ENCODE measurements at places on chromosomes 11 and 22.

GRCh38 chr11:109424901-109425300 lies 2.9 kb downstream of the C11orf87 start:
- no peak for DNase-seq

GRCh38 chr11:64036087-64037026 lies 626 bp downstream of the FLRT1 start:
- no peak for DNase-seq

- DNase-seq, result no peak
Measured at GRCh38 chr11:118217575-118217974, 7.2 kb downstream of the JAML start.

DNA sequence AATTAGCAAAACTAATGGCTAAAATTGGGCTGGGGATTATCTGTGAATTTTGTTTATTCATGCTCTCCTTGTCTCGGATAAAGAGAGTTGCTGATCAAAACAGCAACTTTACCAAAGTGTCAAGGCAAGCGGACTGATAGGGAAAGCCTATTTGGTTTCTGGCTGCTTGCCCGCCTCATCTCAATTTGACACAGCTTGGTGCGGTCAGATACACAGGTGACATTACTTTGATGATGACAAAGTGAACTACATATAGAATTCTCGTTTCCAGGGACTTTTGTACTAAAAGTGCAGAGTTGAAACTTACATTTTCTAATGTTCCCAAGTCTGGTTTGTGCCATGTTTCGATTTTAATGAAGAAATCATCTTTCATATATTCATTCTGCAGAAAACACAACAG lies 22.8 kb downstream of the PITPNB start:
- DNase-seq, result no peak

GRCh38 chr22:17999851-18000250 lies 24.5 kb downstream of the MICAL3 start:
- DNase-seq, result no peak

GRCh38 chr11:117415358-117415896 lies 87.8 kb downstream of the CEP164 start:
- no peak for DNase-seq

DNA sequence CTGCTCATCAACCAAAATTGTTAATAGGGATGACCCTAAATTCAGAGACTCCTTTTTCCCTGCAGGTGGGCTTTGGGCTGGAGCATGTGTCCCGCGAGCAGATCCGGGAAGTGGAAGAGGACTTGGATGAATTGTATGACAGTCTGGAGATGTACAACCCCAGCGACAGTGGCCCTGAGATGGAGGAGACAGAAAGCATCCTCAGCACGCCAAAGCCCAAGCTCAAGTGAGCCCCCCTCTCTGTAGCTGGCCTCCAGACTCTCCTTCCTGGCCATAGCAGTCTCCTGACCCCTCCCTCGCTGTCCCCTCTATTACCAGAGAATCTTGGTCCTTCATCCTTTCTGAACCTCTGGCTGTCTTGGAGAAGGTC lies 47.9 kb upstream of the RAB1B start:
- DNase-seq, result no peak

GRCh38 chr22:24901448-24901847 lies 45.0 kb downstream of the LHFPL7 start:
- DNase-seq, result no peak

DNA sequence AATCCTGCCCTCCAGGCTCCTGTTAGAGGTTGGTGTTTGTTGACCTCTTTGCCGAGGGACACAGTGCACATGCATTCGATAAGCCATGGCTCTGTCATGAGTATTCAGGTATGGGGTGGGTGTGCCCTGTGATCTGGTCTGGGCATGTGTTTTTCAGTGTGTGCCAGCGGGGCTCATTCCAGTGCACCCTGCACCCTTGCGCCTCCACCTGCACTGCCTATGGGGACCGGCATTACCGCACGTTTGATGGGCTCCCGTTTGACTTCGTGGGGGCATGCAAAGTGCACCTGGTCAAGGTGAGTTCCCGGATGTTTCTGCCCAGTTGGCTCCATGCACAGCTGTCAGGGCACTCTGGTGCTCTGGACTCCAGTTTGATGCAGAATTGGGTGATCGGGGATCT lies 44.2 kb downstream of the OTOG start:
- no peak for DNase-seq

- DNase-seq, result no peak
Measured at GRCh38 chr11:9052316-9052715, 39.1 kb downstream of the SCUBE2 start.

DNA sequence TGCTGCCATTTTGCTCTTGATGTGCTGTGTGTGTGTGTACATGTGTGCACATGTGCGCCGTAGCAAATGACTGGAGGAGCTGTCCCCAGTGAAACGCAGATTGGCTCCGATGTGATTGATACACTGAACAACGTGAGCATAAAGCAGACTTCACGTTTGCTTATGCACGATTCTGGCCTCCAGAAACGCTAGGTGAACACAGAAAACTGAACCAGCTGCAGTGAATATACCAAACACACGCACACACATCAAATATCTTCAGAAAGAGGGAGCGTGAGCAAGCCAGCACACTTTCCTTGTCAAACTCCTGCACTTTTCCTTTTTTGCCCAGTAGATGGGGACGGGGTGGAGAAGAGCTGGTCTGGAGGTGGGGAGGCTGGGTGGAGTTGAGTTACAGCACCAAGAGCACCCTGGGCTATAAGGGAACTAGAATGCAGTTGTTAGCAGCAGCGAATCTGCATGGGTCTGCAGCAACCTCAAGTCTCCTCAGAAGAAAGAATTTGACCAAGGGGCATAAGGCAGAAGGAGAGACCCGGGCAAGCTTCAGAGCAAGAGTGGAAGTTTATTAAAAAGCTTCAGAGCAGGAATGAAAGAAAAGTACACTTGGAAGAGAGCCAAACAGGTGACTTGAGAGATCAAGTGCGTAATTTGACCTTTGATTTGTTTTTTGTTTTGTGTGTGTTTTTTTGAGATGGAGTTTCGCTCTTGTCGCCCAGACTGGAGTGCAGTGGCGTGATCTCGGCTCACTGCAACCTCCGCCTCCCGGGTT lies 77.8 kb upstream of the CADM1 start:
- no peak for DNase-seq

DNA sequence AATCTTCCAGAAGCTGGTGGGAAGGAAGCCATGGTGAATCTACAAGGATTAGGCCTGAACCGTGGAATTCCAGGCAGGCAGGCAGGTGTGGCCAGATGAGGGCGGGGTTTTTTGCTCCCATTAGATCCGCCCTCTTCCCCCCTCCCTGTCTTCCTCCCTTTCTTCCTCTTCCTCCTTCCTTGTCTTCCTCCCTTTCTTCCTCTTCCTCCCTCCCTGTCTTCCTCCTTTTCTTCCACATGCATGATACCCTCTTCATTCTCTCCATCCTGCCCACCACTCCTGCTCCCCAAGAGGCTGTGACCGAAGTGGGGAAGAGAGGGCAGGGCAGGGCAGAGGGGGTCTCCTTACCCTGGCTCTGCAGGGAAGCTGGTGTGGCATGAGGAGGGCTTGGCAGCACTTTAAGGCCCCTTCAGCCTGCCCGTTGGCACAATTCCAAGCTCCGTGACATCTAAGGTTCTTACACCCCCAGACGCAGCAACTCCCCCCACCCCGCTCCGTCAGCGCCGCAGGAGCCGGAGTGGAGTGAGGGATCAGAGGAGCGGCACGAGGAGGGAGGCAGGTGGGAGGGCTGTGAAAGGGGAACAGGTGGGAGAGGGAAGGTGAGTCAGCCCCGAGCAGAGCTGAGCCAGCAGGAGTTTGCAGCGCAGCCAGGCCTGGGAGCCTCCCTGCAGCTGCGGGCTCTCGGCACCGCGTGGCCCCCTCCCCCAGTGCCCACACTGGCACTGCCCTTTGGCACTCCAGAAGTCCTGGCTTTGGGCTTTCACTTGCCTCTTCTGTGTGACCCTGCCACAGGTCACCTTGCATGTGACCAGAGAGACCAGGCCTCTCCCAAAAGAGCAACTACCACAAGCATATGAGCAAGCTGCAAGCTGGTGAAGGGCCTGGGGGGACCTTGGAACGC lies 32.1 kb downstream of the KCNJ4 start:
- no peak for DNase-seq

GRCh38 chr22:17205432-17205831 lies 13.8 kb downstream of the ADA2 start:
- DNase-seq, result no peak

DNA sequence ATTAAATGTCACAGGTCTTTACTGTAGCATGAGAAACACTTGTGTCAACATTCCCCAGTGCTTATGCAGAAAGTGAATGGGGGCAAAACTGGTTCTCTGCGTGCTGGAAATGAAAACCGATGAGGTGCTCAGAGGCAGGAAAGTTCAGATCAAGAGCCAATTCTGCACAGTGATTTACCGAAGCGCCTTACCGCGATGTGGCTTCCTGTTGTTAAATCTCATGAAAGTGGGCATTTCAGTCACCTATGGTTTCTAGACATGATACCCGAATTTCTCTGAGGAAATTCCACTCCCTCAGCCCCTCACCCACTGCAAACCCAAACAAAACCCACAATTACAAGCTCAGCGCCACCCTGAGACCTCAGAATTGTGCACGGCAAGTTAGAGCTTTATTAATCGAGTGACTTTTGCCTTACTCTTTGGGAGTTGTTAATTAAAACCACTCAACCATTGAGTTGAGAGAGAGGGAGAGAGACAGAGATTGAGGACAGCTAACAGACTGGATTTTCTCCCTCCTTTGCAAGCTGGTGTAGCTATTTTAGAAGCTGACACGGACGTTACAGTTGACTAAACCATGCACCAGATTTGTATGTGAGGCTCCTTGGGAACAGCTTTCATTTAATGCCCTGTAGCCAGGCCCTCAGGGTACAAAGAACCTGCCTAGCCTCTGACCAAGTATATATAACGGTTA lies 196.4 kb downstream of the DBX1 start:
- DNase-seq, result no peak

GRCh38 chr11:84218318-84218717 lies 932.2 kb upstream of the CCDC90B start:
- DNase-seq, result no peak

Measured in renal cortex interstitium (tissue), 15 donors.